ENCODE measurements at places on chromosomes 5 and 9. TPM values are rescaled to one million over a fixed set of nuclear protein-coding genes. Genes with fewer than 3 reads are reported as not detected.

GRXCR2 gene
- not detected for polyA plus RNA-seq

ACOT12 gene
- polyA plus RNA-seq, result 0.18 TPM

- DNase-seq, result no peak
Observed at GRCh38 chr5:143231973-143232812, 171.3 kb downstream of the NR3C1 start.

DNA sequence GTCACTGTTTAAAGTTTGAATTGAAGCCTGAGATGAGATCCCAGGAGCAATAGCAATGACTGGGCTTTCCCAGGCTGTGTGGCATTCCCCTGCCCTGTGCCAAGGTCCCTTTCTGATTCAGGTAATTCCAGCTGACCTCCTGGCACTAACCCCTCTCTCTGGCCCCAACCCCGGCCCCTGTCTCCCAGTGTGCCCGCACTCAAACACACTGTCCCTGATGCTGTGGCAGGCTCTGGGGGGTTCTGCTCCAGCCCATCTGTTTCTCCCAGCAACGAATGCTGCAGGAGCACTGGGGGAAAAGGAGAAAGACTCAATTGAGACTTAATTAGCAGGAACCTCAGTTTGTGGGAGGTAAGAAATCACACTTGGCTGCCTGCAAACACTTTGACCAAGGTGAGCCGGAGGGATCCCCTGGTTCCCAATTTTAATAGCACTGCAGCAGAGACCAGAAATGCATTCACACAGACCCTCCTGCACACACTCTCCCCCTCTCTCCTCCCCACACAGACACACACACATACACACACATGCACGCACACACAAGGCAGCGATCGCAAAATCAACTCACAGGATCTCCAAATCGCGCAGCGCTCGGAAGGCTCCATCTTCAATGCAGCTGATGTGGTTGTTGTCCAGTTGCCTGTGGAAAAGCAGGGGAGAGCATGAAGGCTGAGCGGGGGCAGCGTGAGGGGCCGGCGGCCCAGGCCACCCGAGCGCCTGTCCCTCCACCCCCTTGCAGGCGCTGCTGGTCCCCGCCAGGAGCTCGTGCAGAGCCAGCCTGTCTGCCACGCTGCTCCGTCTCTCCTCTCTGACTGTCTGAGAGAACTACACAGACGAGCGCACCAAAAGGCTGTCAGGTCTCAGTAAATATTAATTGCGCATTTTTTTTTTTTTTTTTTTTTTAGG lies 265.1 kb upstream of the PANK3 start:
- no peak for DNase-seq

DNA sequence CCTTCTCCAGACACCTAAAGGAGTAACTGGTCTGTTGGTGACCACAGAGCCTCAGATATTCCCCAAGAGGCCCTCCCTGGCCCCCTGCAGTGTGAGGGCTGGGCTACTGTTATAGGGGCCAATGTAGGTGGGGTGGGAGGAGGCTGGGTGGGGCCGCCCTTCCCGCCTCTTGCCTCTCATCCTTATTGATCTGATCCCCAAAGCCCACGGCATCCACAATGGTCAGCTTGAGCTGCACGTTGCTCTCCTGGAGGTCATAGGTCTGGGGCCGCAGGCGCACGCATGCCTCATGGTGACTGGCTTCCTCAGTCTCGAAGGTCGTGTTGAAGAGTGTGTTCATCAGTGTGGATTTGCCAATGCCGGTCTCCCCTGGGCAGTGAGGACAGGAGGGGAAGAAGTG lies 13.0 kb downstream of the SEPTIN8 start:
- DNase-seq, result no peak

PRRC1 gene
- polyA plus RNA-seq, result 71.3 TPM

GRCh38 chr5:95081500-95081960 lies 203.4 kb downstream of the MCTP1 start:
- peak; percentile 54 for DNase-seq

DNA sequence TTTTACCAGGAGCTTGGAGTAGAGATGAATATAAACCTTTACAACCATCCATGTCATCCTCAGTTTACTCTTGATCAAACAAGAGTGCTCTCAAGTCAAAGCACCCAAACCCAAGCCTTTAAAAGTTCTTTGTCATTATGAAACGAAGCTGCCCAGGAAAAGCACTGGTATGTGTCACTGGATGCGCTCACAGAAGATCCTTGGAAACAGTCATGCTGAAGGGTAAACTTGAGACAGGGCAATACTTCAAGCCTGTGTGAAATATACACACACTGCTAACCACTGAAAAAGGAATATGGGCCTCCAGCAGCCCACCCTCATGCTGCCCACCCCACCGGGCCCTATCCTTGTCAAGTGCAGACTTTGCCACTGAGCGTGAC lies 84.5 kb downstream of the PRRT1B start:
- no peak for DNase-seq

SH3PXD2B gene
- polyA plus RNA-seq, result 15.5 TPM

CCL27 gene
- polyA plus RNA-seq, result 0.12 TPM

IRX1 gene
- 0.15 TPM for polyA plus RNA-seq

GRCh38 chr9:27505744-27506161 lies 18.3 kb upstream of the IFNK start:
- no peak for DNase-seq

DNA sequence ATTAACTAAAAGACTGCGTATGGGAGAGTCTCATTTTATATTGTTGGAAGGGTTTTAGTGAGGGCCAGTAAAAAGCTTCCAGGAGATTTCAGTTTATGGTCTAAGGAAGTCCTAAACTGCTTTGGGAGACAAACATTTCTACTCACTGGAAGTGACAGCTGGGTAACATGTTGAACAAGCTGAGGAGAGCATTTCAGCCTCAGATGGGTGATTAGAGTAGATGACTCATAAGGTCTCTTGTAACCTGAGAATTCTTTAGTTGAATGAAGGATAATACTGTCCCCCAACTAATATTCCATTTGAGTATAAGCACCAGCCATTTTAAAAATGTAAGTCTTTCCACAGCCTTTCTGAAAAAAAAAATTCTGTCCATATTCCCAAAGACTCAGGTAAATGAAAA lies 218.0 kb upstream of the C9orf72 start:
- DNase-seq, result no peak

DNA sequence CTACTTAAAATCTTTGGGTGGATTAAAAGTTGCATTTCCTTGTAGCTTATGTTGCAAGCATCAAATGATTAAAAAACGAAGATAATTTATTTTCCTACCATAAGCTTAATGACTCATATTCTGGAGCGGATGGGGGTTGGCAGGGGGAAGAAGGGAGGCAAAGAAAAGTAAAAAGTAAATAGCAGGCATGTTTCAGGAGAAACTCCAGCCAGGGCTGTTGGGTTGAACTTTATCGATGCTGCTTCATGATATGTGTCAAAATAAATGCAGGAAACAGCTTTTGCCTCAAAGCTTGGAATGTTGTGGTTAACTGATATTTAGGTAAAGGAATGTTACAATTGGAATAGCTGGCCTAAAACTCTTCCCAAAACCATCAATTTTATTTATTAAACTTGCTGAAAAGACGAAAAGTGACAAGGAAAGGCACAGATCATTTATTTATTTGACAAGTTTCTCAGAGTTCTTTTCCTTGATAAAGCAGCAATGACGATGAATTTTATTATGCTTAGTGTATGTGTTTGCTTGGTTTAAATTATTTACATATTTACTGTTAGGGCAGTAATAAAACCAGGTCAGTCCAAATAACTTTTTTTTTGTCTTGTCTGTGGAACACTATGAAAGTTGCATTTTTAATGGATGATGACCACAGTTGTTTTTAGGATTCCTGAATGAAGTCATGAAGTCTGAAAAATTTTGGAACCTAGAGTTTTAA lies 177.9 kb downstream of the PCSK1 start:
- DNase-seq, result peak; percentile 97

FNBP1 gene
- 15.0 TPM for polyA plus RNA-seq

B4GALT7 gene
- 39.5 TPM for polyA plus RNA-seq

DNA sequence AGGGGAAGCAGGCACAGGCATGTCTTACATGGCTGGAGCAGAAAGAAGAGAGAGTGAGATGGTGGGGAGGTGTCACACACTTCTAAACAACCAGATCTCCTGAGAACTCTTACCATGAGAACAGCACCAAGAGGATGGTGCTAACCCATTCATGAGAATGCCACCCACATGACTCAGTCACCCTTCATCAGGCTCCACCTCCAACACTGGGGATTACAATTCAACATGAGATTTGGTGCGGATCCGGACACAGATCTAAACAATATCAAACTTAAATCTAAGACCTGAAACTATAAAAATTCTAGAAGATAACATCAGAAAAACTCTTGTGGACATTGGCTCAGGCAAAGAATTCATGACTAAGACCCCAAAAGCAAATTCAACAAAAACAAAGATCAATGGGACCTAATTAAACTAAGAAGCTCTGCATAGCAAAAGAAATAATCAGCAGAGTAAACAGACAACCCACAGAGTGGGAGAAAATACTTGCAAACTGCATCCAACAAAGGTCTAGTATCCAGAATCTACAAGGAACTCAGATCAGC lies 65.4 kb downstream of the SPATA31C2 start:
- no peak for DNase-seq

GRCh38 chr5:139268364-139269202 lies 25.0 kb upstream of the MATR3 start:
- DNase-seq, result no peak

SLC4A9 gene
- polyA plus RNA-seq, result not detected

GRCh38 chr9:135346438-135347050 lies 133.0 kb upstream of the PPP1R26 start:
- no peak for DNase-seq

GRCh38 chr5:14587150-14587549 lies 5.6 kb downstream of the OTULINL start:
- DNase-seq, result no peak

DNA sequence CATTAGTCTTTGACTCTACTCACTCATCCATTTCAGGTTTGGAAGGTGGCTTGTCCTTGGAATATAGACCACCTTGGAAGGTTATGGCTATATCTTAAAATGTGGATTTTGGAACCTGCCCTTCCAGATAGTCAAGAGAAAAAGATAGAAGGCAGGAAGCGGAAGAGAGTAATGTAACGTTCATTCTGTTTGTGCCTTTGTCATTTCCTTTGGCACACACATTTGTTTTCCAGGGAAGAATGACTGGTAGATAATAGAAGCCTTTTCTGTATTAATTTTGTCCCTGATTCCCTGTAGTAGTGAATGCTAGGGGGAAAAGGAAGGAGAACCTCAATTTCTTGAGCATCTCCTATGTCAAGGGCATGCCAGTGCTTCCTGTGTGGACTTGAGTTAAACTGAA lies 54.7 kb downstream of the PPIC start:
- DNase-seq, result no peak

DEPDC1B gene
- 6.8 TPM for polyA plus RNA-seq

DNA sequence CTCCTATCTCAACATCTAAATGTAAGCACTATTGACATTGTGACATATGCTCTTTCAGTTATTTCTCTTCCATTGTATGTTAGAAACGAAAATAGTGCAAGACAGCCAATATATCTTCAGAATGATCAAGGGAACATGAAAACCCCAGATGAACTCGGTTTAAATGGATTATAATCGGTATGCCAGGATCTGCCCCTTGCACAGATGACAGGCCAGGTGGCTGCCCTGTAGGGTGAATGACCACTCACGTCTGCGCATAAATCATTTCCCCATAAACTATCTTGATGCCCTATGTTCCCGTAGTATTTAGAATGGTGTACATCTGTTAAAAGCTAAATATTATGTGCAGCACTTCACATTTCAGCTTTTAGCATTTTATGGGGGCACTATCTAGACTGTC lies 69.7 kb upstream of the RANBP3L start:
- no peak for DNase-seq

OR1L6 gene
- not detected for polyA plus RNA-seq

KIF20A gene
- 54.5 TPM for polyA plus RNA-seq

DNA sequence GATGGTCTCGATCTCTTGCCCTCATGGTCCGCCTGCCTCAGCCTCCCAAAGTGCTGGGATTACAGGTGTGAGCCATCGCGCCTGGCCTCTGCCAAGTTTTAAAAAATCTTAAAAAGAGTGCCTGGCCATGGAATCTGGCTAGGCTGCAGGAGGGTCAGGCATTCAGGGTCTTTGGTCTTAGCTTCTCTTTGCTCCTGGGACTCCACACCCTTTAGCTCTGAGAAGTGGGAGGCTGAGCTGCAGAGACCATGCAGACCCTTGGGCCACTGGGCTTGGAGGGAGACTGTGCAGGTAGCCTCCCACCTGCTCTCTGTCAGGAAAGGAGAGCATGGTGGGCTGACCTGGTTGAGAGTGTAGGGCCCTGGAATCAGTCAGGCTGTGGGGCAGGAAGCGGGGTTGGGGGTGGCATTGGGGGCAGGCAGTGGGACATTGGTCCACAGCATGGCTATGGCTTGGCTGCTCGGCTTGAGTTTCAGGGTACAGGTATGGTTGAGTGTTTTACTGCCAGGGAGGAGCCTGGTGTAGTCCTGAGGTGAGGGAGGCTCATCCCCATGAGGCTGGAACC lies 20.8 kb downstream of the PHF2 start:
- no peak for DNase-seq

PCDHB8 gene
- 0.17 TPM for polyA plus RNA-seq

DNA sequence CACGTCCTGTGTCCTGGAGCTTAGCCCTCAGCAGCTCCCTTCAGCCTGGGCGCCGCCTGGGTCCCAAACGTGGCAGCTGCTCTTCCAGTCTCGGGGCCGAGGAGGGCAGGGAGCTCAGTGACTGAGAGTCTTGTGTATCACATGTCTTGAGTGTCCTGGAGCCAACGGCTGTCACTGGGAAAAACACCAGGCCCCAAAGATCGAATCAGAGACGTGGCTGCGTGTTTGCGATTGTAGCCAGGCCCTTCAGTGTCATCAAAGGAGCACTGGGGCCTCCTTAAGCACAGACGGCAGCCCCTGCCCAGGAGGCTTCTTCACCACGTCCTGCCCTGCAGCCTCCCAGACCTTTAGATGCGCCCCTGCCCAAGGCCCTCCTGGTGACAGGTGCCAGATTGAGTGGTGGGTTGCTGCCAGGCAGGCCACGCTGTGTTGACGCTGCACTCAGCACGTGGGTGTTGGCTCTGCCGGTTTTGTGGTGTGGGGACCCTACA lies 5.7 kb upstream of the EXOC3 start:
- no peak for DNase-seq

GFI1B gene
- not detected for polyA plus RNA-seq

PPIC gene
- polyA plus RNA-seq, result 62.3 TPM

DMRTA1 gene
- not detected for polyA plus RNA-seq

DNA sequence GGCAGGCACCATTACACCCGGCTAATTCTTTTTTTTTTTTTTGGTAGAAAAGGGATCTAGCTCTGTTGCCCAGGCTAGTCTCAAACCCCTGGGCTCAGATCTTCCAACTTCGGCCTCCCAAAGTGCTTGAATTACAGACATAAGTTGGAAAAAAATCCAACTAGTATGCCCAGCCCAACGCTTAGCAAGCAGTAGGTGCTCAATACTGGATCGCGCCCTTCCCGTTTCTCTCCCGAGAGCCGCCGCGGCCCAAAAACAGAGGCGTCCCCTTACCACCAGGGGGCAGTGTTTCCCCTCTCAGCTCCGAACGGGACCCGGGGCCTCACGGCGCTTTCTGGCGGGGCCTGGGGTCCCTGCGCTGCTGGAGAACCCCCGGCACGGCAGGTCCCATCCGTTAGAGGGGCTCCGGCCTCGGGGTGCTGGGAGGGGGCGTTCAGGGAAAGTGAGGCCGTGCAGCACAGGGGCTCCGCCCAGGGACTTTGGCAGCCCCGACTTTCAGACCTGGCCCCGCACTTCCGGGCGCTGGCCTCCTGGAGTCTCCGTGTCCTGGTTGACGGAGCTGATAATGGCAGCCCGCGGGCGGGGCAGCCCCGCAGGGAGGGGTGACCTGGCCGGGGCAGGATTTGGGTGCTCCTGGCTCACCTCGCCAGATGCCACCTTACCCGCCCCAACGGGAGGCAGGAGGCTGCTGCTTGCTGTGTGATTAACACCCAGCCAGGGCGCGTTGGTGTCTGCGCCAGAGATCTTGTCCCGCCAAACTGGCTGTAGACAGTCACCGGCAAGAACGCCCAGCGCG lies 15.2 kb downstream of the PTGES start:
- no peak for DNase-seq
